Dermis microvascular lymphatic vessel endothelial cell (primary cell): ENCODE measurements at places on chromosomes 11 and 22.

DNA sequence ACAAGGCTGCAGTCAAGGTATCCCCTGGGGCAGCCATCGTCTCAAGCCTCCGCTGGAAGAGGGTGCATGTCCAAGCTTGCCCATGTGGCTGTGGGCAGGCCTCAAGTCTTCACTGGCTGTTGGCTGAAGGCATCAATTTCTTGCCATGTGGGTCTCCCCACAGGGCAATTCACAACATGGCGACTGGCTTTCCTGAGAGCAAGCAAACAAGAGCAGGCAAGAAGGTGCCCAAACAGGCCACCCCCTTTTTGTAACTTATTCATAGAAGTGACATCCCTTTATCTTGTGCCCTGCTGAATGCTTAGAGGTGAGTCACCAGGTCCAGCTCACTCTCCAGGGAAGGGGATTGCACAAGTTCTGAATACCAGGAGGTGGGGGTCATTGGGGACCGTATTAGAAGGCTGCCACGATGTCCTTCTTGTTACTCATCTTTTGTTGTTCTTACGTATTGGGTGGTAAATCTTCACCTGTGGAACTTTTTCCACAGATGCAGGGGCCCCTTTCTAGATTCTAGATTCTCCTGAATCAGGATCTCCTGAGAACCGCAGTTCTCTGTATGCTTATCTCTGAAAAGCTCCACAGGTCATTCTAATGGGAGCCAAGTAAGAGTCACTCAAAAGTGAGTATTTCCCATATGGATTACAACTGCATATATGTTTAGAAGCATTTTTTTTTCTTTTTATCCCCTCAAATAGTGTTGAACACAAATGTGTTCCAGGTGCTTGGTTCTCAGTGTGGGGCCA is 44.2 kb upstream of the MICAL2 start:
- no peak for DNase-seq

GRCh38 chr11:17163736-17164135 is 44.0 kb downstream of the PIK3C2A start:
- no peak for DNase-seq

DNA sequence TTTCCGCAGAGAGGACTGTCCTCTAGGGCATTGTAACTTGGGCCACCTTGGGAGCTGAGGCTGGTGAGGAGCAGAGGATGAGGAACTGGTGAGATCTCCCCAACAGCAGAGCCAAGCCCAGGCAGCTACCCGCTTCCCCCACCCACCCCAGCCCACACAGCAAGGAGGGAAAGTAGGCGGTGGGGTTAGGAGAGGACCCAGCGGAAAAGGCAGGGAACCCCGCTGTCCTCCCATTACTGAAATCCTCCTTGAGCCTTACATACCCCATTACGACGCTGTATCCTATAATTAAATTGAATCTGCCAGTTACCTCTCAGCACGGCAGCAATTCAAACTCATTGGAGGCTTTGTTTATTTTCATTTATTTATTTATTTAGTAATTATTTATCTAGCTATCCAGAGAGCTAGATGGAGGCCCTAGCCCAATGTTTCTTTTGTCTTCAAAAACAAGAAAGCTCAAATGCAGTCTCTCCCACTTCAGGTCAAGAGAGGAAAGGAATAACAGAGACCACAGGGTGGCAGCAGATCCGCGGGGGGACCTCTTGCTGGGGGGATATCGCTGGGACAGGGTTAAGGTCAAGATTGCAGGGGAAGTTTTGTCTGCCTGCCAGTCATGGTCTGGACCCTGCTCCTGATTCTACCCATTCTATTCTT is 218.0 kb downstream of the ST3GAL4 start:
- DNase-seq = no peak

- no peak for DNase-seq
Observed at GRCh38 chr22:43540529-43540923, 128.7 kb downstream of the MPPED1 start.

DNA sequence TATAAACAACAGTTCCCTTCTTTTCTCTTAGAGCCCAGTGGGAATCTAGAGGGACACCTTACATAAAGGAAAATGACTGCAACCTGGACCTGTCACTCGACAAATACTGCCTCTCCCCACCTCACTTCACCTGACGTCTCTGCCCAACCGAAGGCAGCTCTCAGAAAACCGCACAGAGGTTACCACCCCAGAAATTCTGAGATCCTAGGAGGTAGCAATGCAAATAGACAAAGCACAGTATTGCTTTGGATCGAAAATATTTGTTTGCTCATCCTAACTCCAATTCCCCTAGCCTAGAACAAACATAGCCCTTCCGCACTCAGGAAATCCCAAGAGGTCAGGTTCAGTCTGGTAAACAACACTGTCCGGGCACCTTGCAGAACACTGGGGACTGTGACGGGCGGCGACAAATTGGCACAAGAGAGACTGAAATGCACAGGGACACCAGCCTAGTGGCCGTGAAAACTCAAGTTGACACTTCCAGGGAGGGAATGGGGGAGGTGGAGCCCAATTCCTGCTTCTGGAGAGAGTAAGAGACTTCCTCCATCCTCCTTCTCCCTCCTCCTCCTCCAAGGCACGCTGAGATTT is 420 bp upstream of the TRIM44 start:
- DNase-seq = peak; percentile 27

DNA sequence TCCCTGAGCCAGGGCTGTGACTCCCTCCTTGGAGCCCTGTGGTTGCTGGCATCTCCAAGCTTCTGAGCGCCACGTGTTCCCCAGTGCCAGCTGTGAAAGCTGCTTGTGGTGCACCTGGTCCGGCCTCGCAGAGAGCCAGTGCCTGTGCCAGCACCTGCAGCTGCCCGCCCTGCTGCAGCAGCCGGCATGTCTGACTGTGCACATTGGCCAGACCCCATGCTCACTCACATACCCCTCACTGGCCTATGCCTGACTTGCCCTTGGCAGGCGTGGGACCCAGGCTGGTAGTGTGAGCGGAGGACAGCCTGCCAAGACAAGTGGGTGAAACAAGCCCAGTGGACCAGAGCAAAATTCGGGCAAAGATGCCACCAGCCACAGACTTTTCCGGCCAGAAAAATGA is 9.8 kb downstream of the MRPL48 start:
- DNase-seq = no peak

GRCh38 chr22:25753252-25753651 is 11.3 kb downstream of the MYO18B start:
- DNase-seq = no peak

DNA sequence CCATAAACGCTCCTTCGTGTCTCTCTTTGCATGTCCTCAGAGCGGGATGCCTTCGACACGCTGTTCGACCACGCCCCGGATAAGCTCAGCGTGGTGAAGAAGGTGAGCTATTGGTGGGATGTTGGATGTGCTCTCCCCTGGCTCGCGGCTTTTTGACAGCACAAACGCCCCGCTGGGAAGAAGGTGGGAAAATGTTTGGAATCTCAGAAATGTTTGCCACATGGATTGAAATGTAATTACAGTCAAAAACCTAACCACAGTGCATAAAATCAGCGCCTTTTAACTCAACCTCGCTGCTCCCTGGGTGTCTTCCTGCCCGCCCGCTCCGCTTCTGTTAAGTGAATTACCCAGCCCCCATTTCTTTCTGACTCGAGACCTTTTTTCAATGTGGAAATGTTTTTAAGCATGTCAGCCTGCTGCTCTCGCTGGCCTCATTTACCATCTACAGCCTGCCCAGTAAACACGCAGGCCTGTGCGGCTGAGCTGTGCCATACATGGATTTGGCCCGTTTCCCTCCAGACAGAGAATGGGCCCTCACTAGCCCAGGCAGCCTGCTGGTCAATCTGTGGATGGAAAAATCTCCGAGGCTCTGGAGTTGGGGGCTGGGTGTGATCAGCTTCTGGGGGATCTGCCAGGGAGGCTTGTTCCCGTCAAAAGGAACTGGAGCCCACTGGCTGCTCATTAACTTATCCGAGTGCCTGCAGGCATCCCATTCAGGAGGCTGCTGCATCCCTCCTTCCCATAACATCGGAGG is 32.7 kb upstream of the PARVG start:
- DNase-seq = no peak
